ENCODE measurements at places on chromosomes 2 and 18.

DNA sequence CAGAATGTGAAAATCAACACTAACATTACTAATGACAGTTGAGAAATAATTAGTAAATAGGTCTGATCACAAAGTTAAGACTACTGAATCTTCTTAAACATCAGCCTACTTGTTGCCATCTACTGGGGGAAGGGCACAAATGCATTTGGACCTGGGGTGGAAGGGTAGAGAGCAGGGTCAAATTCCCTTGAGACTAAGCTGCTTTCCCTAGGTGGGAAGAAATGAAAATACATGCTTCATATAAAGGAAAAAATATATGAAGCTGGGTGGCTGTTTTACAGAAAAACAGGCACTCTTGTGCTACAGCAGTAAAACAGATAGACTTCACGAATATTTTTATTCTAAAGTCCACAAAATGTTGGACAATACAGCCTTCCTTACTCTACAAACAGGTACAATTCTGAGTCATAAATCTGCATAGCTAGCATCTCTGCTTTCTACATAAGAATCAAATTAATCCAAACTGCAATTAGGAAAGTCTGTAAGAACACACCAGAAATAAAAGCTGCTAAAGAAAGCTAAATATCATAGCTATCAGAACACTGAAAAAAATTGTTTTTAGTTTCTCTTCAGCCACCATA lies 10.9 kb downstream of the TRIP12 start:
- peak; percentile 31 for DNase-seq

GRCh38 chr2:223598994-223599639 lies 3.0 kb downstream of the SCG2 start:
- DNase-seq, result peak; percentile 82

GRCh38 chr2:206939340-206939739 lies at the start of gene CPO:
Gene CPO, plus strand, starts transcription at chr2:206939518. Its CDS starts 82 bp downstream, at chr2:206939600.
- peak; percentile 37 for DNase-seq

DNA sequence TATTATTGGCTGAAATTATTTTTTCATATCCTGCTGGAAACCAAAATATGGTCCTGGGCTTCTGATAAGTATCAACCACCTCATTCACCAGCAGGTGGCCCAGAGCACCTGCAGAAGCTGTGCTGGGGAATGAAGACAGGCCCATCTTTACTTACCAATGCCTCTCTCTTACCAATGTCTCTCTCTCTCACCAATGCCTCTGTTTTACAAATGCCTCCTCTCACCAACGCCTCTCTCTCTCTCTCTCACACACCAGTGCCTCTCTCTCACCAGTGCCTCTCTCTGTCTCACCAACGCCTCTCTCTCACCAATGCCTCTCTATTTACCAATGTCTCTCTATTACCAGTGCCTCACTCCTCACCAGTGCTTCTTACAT lies 2.3 kb upstream of the MAL start:
- DNase-seq, result no peak

DNA sequence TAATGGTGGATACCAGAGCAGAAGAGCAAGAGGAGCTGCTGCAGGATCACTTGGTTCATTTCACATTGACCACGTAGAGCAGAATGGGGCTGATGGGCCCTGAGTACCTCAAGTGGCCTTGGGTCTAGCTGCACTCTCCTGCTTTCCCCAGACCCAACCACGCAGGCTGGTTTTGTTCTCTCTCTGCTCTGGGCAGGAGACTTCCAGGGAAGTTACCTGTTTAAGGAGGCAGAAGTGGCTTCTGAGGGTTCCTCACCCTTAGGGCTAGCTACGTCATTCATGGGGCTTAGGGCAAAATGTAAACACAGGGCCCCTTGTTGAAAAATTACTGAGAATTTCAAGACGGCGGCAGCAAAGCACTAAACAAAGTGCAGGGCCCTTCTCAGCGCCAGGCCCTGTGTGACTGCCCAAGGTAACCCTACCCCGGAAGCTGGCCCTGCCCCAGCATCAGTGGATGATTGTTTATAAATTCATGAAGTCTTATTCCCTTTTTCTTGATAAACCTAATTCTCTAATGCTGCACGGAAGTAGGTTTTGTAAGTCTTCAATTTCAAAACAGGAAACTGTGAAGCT lies 75.9 kb downstream of the TMEM182 start:
- no peak for DNase-seq

DNA sequence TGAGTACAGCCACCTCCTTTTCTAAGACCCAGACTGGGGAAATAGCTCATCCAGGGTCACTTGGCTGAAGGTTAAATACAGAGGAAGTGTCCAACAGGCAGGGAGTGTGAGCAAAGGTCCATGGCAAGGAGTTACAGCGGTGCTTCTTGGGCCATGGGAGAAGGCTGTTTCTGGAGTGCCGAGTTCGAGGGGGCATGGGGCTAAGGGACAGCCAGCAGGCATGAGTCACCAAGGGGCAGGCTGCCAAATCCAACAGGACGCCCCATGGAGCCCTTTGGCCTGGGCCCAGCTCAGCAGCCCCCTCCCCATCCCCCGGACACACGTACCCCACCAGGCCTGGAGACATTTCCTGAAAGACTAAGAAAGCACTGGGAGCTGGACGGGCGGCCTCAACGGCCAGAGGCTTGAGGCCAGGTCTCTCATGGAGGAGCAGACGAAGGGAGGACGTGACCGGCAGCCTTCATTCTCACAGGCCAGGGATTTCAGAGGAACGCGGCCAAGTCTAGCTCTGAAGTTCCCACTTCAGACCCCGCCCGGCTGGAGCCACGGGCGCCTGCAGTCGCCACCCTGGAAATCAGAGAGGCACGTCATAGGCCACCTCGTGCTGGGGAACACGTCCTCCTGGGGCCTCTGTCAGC lies 160.4 kb downstream of the SMAD7 start:
- no peak for DNase-seq

GRCh38 chr2:27955384-27956161 lies 65.0 kb downstream of the BABAM2 start:
- no peak for DNase-seq

DNA sequence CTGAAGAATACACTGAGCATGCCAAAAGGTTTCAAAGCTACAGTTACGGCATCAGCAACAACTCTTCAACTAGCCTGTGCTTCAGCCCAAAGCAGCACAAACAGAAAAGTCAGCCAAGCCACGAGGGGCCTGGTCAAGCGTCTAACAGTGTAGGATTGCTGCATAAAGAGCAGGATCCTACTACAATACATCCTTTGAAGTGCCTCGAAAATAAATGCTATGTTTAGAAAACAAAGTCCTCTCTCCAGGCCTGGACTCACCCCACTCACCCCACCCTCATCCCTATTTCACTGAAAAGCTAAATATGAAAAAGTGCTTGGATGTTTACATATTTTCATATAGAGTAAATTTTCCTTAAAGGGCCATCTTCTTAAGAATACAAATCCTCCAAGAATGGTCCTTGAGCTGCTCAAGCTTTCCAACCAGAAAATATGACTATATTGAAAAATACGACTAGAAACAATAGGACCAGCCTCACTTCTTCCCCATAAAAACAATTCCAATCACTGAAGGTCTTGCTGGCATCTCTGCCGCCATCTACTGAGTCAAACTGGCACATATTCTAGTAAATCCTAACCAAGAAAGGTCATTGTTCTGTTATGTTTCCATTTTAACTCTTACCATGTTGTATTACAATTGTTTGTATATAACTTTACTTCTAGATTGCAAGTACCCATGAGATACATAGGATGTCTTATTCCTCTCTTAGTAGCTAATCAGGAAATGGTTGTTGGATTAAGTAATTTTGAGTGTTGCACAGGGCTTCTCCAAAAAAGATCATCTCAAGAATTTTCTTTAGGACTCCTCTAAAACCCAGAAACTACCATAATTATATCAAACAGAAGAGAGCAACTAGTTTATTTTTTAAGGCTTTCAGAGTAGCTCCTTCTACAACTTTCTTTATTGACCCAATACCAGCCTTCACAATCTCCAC lies 63.6 kb downstream of the CLHC1 start:
- peak; percentile 78 for DNase-seq

DNA sequence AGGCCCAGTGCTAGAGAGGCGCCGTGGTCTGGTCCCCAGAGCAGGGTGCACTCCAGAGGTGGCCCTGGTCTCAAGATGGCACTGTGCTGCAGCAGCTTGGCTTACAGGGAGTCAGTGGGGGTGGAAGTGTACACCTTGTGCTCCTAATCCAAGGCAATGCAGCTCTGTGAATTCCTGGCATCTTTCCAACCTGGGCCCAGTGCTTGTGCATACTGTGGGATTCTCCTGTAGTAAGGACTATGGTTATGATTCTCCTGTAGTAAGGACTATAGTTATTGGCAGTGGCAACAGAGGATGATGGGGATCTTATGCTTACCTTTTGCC lies 616.7 kb upstream of the REG3G start:
- no peak for DNase-seq

DNA sequence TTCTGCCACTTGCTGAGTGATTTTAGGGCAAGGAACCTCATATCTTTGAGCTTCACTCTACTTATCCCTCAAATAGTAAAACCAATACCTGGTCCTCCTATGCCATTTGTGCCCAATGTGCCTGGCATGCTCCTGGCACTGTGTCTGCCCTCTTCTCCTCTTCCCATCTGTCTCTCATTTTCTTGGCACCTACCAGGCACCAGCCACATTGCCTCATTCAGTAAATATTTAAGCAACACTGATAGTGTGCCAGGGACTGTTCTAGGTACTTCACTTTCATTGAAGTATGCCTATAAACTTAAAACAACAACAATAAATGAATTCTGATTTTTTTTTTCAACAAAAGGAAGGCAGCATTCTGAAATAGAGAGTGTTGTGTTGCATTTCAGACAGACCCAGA lies 15.1 kb upstream of the BOD1L2 start:
- no peak for DNase-seq

- no peak for DNase-seq
Measured at GRCh38 chr2:48015421-48015820, 109.1 kb upstream of the FBXO11 start.

DNA sequence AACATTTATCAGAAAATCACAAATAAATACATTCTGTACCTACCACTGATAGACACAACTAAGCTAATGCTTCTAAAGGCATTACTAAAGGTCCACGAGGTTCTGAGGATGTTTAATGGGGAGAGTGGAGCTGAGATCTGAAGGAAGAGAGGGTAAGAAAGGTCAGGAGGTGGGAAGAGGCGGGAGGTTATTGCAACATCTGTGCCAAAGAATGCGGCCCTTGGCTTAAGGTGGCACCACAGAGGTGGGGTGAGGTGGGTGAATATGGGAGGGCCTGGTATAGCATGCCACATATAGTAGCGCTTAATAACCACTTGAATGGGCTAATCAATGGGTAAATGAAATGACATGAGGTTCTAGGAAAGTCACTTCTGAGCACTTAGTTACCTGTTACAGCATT lies 217.8 kb upstream of the ATP5MC3 start:
- DNase-seq, result no peak

DNA sequence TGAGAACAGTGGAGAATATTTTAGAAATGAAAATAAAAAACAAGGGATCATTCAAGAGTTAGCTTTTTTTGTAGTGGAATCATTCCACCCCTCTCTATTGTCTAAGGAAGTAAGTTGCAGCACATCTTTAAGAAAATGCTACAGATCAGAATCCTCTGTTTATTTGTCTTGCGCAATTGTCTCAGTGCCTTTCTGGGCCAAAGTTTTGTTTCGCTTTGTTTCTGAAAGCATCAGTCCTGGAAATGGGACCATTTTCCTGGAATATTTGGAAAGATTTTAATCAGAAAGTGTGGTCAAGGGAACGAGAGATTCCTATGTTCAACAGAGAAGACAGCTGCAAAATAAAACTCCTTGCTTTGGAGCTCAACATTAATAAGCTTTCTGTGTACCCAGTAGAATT lies 74.0 kb downstream of the NRXN1 start:
- DNase-seq, result no peak

DNA sequence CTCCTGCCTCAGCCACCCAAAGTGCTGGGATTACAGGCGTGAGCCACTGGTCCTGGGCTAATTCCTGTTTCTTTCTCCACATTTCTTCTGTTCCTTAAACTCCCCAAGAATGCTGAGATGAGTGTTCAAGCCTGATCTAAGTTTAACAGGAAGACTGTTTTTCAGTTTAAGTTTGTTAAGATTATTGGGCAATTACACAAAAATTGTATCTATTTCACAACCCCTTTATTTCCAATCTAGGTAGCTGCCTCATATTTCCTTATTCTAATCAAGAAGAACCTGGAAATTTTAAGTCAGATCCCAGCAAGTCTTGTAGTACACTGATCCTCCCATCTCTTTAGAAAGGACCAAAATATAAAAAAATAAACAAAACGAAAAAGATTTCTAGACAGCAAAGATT lies 11.7 kb downstream of the SFT2D3 start:
- DNase-seq, result no peak

DNA sequence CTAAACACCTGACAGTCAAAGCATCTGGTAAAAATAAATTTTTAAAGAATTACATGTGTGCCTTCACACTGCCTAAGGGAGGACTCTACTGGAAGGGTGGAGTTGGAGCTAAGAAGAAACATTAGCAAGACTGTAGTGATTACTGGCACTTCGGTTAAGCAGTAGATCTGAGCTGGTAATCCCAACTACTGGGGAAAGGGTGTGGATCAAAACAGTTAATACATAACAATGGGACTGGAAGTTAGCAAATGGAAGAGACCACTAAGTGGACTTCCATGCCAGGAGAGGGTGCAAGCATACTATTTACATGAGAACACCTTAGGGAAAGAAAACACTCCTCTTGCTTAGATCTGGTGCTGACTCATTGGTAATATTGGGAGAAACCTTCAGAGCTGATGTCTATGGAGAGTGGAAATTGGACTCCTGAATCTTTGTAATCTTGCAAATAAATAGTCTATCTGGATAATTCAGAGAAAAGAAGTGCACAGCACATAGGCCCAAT lies 519.6 kb upstream of the LINC00305 start:
- no peak for DNase-seq

DNA sequence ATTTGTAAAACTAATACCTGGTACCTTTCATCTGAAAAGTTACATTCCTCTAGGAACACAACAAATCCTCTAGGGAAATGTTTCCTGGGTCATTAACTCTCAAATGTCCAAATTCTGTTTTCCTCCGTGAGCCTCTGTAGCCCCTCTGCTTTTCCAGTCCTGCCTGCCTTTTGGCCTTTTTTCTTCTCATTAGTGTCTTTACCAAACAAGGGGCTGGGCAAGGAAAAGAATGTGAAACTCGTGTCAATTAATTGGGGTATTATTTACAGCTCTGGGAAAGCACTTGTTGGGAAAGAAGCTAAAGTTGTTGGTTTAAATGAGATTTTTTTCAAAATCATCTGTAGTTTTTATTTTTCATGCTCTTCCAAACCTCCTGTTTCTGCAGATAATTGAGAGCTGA lies 198.1 kb upstream of the NRP2 start:
- DNase-seq, result no peak

GRCh38 chr2:223952280-223952968 lies 4.8 kb upstream of the MRPL44 start:
- DNase-seq, result no peak

All from amniotic epithelial cell (primary cell).